ENCODE measurements at places on chromosomes 5 and 9.

DNA sequence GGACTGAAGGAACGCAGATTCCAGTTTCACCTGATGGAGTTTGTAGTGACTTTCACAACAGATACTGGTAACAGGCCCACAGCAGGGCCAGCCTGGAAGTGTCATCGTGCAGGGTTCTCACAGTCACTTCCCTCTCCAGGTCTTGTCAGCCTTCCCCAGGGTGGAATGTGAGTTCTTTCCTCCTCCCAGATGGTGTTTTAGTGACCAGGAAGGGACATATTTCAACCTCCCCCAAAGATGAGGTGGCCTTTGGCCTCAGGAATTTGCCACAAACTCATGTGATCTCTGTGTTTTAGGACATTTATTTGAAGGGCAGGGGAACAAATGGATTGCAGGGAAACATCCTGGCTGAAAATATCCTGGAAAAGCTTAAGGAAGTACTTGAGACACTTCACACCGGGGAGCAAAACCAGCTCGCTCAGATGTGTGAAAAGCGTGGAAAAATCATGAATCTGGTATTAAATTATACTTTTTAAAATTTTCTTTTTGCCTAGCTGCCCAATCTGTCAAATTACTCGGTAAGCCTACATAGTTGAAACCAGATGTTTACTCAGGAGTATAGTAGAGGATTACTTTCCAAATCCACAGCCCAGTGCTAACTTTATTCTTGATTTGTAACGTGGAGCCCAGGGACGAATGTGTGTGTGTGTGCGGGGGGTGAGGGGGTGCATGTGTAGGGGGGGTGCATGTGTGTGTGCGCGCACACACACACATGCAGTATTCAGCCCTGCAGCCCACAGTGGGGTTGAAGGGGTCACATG is 66.8 kb downstream of the PTPDC1 start:
- no peak for DNase-seq

DNA sequence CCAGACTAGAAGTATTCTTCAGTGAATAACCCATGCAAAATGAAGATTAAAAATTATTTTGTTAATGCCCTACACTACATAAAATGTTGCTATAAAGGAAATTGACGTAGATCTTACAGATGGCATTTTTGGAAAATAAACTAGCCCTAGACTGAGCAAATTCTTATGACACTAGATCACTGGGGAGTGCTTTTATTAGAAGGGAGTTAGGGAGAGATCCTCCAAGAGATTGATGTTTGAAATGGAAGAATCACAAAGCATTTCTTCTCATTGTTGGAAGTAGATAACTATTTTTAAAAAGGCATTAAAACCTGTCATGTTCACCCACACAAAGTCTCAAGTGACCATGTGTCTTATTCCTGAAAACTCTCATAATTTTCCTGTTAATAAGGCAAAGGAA is 351.1 kb upstream of the TLE4 start:
- DNase-seq: no peak

GRCh38 chr5:74232276-74232675 is 408.3 kb downstream of the ENC1 start:
- no peak for DNase-seq

DNA sequence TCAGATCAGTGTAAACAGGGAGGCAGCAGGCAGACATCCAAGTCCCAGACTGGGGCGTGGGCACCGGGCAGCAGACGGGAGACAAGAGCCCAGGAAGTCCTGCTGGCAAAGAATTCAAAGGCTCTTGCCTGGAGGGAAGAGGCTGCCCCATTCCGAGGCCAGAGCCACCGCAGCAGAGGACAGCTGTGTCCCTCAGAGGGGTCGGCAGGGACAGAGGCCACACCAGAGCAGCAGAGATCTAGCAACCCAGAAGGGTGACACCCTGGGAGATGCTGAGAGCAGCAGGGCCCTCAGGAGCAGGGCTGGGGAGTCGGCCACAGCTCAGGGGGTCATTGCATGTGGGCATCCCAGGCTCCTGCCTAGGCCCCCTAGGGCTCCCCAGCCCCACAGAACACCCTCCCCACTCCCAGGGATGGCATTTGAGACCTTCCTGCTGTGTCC is 29.1 kb downstream of the ADAMTS2 start:
- DNase-seq: no peak
